Stimulated activated CD4-positive, alpha-beta T cell treated with anti-CD3 and anti-CD28 coated beads, Interleukin-1b, Interleukin-23, amount 100 ng/mL, for 24 hours (primary cell): ENCODE measurements at places on chromosomes 6 and 20.

- peak; percentile 33 for DNase-seq
These were observed at the start of gene BFSP1 for GRCh38 chr20:17530716-17531664. TSS of gene BFSP1 (minus strand) at chr20:17531379. CDS start at chr20:17531329, 50 bp downstream.

DNA sequence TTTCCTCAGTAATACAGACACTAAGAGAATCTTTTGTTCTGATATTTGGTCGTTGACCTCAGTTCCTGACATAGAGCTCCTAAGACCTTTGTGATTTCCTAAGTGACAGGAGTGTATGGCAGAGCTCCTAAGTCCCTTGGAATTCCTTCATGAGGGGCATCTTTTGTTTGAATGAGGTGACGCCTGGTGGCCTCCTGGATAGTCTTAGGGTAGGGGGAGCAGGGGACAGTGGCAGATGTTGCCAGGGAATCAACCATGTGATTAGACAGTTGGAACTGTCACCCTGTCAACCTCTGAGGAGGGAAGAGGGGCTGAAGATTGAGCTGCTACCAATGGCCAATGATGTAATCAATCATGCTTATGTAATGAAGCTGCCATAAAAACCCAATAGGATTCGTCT is 67.0 kb downstream of the DST start:
- no peak for DNase-seq

DNA sequence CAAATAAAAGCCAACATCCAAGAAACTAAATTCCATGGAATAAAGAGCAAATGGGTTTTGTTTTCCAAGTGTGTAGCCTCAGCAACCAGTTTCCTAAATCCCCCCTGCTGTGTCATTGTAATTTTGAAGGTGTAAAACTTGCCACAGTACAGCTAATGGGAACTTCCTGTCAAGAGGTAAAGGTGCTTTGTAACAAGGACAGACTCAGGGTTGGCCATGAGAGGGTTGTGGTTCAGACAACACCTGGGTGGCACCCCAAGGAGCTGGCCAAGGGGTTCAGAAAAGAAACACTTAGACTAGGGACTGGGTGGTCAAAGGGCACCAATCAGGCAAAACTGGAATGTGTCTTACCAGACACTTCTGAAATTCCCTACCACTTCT is 52.4 kb upstream of the LYRM2 start:
- no peak for DNase-seq

DNA sequence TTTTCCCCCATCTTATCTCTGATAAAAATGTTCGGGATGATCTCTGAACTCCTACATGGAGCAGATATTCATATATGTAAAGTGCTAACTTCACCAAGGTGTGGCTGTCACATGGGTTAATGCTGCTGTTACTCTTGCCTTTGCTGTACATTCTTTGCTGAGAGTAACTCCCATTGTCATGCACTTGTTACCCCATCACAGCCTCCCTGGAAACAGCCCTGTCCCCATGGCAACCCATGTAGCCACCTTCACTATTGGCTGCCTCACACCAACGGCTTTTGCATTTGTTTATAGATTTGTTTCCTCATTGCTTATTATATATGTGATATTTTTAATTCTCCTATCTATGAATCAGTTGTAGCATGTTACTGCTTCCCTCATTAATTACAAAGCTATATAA is 17.3 kb upstream of the IBTK start:
- DNase-seq, result no peak

DNA sequence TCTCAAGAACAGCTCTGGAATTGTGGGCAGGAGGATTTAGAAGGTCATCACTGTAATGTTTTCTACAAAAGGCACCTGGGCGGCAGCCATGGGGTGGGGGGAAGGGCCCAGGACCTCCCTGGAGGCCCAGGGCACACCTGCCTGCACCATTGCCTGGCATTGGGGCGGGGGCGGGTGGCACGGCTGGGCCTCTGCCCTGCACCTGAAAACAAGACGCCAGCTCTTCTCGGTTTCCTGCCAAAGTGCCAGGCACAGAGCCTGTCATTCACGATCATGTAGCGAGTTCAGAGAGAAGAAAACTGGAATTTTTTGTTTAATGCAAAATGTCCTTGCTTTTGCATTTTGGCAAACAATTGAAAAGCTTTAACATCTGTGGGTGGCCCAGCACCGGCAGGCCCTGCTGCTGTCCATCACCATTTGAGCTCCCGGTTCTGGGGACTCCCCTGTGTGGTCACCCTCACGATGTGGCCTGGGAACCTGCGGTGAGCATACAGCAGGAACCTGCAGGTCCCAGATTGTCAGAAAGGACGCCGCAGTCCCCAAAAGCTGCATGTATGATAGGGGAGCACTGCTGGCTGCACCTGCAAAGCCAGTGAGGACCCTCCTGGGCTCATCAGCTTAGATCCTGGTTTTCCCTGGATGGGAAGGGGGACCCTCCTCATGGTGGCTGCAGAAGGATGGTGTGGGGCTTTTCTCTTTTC is 262.9 kb downstream of the CDH4 start:
- no peak for DNase-seq

DNA sequence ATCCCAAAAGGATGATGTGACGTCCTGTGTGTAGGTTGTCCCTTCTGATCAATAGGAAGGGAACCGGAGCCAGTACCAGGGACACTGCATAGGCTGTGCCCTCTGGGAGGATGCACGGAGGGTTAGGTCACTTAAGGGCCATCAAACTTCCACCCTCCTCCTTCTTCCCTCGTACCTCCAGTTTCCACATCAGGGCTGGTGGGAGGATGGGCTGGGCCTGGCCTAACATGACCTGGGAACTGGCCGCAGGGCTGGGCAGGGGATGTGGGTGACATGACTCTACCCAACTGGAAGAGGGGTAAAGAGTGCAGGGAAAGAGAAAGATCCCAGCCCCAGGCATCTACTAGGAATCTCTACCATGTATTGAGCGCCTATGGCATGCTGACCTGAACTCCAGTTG is 46.2 kb upstream of the MDGA1 start:
- no peak for DNase-seq

GRCh38 chr6:110233770-110234374 is 53.6 kb downstream of the CDC40 start:
- no peak for DNase-seq

GRCh38 chr6:54291146-54291545 is 17.1 kb upstream of the TINAG start:
- no peak for DNase-seq

GRCh38 chr6:85490516-85491248 is 40.8 kb downstream of the NT5E start:
- no peak for DNase-seq

GRCh38 chr20:56865055-56865454 is 235.9 kb downstream of the TFAP2C start:
- no peak for DNase-seq

GRCh38 chr20:16098890-16099639 is 474.2 kb downstream of the KIF16B start:
- DNase-seq, result no peak

DNA sequence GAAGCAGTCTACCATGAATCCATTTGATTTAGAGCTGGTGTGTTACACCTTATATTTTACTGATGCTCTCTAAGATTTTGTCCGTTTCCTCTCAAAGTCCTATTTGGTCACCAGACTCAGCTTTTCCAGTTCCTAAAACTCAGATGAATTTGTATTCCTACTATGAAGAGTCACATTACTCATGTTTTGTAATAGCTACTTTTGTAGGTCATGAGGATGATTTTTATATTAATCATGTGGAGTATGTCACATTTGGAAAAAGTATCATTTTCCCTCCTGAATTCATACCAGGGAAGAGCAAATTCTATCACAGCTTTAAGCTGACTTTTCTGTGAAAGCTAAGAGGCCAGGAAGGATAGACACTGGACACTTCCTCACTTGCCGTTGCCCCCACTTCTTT is 140.6 kb upstream of the SCGN start:
- no peak for DNase-seq

- DNase-seq, result no peak
These were observed 167.1 kb downstream of the PHF3 start for GRCh38 chr6:63802606-63803206.

GRCh38 chr6:110180228-110181008 is at the start of gene CDC40:
TSS of gene CDC40 (plus strand) at chr6:110180427. CDS start at chr6:110180445, 18 bp downstream.
- peak; percentile 41 for DNase-seq

- no peak for DNase-seq
These were observed 48.1 kb downstream of the ZBTB9 start for GRCh38 chr6:33502486-33502885.

- DNase-seq, result no peak
These were observed 68.8 kb downstream of the TSHZ2 start for GRCh38 chr20:53040693-53041589.

DNA sequence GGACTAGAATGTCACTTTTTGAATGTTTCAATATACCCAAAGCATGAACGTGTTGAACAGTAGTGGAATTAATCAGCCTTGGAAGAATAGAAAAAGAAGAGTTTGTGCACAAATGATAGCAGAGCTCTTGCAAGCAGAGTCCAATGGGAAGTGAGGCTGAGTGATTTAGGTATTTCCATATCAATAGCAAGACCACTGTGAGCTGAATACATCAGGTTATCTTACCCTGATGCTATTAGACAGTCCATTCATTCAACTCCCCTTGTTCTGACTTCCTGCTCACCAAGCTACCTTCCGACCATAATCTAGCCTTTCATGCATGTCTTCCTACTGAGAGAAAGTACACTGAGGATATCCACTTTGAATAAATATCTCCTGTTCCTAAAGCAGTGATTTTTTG is 349.2 kb upstream of the RNF217 start:
- DNase-seq, result no peak

DNA sequence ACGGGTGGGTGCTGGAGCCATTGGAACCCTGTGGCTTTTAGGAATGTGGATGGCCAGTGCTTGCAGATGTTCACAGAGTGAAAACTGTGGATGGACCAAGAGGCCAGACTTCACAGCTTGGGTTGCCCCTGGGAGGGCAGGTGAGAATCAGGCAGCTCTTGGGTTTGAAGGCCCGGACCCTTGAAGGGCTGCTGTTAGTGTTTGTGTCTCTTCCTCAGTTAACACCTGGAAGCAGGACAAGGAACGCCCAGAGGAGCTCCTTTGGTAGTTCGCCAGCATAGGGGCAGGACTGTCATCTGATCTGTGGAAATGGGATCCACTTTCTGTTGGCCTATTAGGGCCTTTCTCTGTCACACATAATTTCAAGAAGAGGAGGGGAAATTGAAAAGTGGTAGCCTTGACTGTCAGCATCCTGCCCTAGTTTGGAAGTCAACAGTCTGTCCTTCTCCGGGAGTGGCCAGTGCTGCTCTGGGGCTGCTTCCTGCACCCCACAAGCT is 43.6 kb downstream of the RIOK1 start:
- DNase-seq, result no peak

GRCh38 chr6:104936766-104937535 is 20.0 kb upstream of the LIN28B start:
- DNase-seq, result no peak

GRCh38 chr6:15341311-15342001 is 95.6 kb downstream of the JARID2 start:
- DNase-seq, result no peak

- no peak for DNase-seq
These were observed 271.8 kb downstream of the PRL start for GRCh38 chr6:22024973-22025467.

DNA sequence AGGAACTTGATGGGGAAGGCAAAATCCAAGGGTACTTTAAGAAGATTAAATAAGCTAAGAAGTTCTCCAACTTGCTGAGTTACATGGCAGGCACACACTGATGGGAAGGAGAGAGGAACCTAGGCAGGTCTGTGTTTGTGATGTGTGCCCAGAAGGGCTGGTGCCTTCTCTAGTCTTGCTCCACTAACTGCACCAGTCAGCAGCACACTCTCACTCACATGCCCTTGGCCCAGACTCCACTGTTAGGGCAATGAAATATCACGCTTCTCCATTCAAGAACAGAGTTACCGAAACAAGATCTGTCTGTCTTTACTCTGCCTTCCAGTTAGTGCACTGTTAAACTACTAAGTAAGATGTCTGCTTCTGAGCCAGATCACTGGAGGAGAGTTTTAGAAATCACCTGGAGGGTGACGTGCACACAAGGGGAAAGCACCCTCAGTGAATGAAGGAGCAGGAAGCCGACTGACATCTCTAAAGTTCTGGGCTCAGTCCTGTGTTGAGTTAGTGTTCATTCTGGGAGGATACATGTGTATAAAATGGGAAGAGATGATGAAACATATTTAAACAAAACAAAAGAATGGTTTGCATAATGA is 251.1 kb downstream of the FOXC1 start:
- DNase-seq, result no peak

- DNase-seq, result no peak
These were observed 218.5 kb downstream of the LY86 start for GRCh38 chr6:6806844-6807518.

DNA sequence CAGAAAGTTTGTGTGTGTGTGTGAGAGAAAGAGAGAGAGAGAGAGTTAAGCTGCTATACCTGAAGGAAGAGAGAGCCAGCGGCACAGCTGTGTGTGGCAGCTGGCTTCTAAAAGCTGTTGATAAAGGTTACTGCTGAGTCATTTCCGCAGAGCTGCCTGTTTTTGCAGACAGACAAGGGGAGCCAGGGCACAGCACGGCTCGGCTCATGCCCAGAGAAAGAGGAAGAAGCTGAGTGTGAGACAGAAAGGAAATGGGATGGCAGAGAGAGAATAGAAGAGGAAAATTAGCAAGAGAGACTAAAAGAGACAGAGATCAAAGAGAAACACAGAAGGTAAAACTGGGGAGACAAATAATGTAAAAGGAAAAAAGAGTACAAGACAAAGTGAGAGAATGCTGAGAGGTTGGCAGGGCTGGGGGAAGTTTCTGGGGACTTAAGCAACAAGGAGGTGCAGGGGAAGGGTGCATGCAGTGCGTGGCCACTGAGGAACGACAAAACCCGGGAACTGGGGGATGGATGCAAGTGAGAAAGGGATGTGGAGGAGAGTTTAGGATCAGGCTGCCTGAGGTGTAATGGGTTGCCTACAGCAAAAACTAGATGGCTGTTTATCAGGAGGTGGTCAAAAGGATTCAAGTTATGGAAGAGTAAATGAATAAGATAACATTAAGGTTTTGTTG is 22.7 kb downstream of the HLA-A start:
- peak; percentile 45 for DNase-seq

DNA sequence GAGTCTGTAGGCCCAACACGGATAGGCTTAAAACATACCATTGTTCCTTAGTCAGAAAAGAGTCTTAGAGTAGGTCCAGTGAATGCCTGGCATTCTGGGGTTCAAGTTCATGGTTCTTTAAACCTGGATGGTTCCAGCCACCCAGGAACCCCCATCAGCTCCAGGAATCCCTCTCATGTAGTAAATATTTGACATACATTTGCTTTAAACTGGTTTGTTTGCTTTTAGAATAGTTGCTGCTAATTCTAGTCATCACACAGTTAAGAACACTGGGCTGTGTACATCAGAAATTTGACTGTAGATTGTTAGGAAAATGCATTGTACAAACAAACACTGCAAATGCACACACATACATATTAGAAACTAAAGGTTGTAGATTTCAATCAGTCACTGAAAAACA is 30.6 kb upstream of the PBOV1 start:
- no peak for DNase-seq

DNA sequence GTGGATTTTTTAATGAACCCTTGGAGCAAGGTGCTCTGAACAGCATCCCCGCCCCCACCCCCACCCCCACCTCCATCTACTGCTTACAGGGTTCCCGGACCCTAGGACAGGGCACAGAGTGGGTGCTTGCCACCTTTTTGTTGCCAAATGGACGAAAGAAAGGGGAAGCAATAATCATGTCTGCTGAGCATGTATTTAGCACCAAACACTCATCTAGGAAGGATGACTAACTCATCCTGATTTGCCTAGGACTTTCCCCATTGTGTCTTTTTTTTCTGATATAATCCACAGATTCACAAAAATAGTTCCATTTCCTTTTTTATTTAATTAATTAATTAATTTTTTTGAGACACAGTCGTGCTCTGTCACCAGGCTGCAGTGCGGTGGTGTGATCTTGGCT is 1.2 kb upstream of the PLTP start:
- DNase-seq, result no peak
